Mesenchymal stem cell (in vitro differentiated cells and primary cell): ENCODE measurements at places on chromosomes 13 and 19.

GRCh38 chr13:98653463-98653985, 76.6 kb upstream of the STK24 start:
- DNase-seq, result peak; percentile 77

GRCh38 chr13:76222511-76222910, 586.4 kb downstream of the LMO7 start:
- peak; percentile 14 for DNase-seq

GRCh38 chr13:100815476-100816046, 141.0 kb upstream of the TMTC4 start:
- DNase-seq, result no peak

DNA sequence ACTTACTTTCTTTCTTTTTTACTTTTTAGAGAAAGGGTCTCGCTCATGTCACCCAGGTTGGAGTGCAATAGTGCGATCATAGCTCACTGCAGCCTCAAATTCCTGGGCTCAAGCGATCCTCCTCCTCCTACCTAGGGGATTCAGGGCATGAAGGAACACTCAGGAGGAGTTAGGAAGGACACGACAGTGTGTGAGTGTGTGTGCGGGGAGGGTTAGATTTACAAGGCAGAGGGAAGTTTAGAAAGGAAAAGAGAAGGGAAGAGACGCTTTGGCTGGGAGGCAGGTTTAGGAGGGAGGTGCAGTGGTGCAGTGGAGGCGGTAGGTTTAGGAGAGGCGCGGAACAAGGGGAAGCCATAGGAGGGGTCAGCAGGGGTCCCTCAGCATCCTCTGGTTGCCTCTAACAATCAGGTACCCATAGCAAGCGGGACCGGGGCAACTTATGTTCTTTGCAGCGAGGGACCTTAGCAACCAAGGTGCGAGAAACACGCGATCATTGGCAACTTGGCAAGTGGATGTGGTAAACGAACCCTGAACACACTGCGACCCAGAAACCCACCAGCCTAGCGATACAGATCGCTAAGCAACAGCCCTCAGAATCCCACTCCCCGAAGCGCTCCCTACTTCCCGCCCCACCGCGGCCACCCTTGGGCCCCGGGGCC, 501 bp downstream of the SIRT2 start:
- DNase-seq, result peak; percentile 49

DNA sequence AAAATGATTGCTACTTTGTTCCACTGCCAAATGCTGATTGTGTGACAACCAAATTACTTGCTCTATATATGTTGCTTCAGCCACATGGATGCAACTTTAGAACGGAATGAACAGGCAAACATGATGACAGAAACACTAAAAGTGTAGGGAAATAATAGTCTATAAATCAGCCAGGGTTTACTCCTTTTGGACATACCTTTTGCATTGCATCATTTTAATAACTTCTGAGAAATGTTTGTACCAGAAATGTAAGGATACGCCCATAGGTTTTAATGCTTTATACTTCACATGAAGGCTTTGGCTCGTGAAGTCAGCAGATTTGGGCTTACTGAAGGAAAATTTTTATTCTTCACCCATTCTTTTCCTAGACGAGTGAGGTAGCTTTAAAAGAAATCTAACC, 141.0 kb downstream of the POSTN start:
- DNase-seq, result no peak

- no peak for DNase-seq
These were observed 112.4 kb upstream of the VSTM2B start for GRCh38 chr19:29413435-29413834.

DNA sequence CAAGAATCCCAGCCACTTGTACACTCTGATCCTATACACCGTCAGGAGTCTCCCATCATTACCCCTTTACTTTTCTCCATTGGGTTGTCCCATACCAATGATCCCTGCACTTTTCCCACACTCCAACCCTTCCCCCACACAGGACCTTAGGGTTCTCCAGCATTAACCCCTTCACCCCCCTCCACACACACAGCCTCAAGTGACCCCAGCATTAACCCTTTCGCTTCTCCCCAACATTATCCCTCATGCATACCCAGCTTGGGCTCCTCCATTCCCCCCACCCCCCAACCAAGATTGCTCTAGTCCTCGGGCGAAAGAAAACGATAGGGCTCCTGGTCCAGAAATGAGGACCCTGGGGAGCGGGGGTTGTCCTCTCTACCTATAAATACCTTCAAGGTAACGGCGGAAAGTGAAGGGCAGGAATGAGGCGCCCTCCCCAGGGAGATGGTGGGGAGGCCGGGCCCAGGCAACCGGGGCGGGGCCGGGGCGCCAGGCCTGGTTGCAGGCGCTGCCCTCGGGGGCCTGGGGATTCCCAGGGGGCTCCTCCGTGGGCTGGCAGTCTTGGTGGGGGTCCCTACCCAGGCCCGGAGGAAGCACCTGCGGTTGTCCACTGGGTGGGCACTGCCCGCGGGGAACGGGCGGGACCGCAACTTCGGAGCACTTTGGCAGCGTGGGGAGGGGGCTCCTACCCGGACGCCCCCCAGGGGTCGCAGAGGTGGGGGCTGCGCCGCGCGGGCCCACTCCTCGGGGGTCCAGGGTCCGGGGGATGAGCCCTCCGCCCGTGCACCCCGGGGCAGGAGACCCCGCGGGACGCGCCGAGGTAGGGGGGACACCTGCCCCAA, 757 bp downstream of the WIZ start:
- DNase-seq, result peak; percentile 34

DNA sequence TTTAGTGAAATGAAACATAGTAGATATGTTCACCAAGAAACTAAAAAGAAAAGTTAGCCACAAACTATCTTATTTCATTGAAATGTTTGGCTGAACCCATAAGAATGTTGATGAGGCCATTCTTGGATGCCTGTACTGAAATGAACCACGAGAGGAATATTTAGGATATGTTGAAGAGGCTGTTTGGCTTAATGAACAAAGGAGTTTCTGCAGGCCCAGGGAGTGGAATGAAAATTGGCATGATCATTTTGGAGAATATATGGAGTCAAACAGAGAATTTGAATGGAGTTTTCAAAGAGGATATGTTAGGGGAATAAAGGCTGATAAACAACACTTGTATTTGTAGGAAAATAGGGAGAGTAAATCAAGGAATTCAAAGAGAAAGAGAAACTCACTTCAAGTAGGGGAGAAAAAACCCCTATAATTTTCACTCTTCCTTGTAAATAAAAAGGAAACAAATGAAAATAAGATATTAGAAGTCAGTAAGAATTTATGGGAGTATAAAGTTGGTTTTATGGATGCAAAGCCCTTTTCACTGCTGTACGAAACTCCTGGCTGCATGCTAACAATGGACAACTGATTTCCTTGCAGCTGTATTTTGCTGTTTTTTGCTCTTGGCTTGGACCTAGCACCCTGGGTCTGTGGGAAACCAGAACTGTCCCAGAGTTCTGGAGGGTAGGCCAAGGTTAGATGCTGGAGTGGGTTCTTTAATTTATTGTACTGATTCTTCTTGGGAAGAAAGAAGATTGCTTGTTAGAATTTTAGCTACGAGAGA, 36.5 kb downstream of the KL start:
- no peak for DNase-seq

DNA sequence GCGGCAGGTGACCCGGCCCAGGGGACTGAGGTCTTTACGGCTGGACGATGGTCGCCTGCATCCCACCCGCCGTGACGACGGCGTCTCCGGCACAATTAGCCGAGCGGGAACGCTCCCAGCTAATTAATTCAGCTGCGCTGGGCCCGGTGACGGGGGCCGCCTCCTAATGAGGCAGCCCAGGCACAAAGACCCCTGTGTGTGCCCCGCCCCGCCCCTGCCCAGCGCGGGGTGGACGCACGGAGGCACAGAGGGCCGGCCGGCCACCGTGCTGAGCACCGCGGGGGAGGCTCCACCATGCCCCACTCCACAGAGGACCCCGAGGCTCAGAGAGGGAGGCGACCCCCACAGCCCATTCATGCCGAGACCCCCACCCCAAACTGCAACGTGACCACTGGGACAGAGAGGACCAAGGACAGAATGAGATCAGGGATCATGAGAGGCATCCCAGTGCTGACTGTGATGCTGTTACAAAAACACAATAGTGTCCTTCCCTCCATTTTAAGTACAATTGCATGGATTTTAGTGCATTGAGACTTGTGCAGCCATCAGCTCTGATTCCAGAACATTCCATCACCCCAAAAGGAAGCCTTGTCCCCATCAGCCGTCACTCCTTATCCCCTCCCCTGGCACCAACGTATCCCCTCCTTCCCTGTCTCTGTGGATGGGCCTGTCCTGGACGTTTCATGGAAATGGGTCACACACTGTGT, 17.0 kb downstream of the EFNA2 start:
- no peak for DNase-seq

DNA sequence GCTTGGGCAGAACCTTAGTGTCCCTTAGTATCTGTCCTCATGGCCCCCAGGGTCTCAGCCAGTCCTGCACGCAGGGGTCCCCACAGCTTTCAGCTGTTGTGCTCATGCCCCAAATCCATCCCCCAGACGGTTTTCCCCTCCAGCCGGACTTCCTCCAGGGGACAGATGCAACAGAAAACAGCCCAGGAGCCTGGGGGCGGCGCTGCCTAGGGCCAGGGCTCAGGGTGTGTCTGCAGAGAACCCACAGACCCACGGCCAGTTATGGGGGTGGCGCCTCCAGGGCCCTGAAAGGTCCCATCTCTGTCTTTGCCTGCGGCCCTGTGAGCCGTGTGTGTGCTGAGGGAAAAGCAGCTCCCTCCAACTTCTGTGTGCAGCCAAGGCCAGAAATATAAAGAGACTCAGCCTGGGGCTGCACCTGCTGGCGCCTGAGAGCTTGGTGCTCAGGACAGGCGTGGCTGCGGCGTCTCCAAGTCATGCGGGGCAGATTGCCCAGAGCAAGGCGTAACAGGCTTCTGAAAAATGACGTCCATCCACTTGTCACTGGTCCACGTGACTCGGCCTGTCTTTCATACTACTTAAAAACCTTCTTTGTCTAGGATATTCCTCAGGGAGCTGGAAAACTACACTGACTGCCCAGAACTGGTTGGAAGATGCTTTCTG, 22.1 kb upstream of the F7 start:
- no peak for DNase-seq

DNA sequence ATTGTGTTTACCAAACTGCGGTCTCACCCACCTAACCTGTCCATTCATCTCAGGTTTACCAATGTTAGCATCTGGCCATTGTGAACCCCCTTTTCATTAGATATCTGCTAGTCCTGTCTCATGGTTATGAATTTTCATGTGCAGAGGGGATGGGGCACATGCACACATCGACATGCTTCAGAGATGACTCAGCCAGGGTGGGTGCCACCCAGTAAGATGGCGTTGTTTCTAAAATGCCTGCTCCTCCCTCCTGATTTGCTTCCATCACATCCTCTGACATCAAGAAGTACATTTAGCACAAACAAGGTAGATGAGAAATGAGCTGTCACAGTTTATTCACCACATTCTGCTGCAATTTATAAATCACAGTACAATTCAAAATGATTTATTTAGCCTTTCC, 51.3 kb downstream of the GPALPP1 start:
- no peak for DNase-seq

GRCh38 chr19:56142087-56142787, 1.1 kb downstream of the ZNF444 start:
- DNase-seq, result no peak

DNA sequence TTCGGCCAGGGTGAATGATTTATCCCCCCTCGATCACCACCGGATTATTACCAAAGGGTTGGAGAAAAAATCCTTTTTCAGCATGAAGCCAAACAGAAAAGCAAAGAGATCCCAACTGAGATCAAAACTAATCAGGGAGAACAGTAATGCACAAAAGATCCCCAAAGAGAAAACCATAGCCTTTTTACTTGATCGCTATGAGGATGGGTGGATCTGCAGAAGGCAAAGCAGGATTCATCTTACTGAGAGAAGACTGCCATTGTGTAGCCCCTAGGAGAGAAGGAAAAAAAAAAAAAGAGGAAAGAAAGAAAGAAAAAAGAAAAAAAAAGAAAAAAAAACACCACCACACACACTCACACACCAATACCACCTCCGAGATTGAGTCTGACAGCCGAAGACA, at the start of gene FGF14:
FGF14 (minus strand) TSS at position 283 of the 400 bp plus-strand sequence.
- DNase-seq, result peak; percentile 3

- DNase-seq, result no peak
These were observed 74.7 kb downstream of the SPACA7 start for GRCh38 chr13:112450904-112451240.

DNA sequence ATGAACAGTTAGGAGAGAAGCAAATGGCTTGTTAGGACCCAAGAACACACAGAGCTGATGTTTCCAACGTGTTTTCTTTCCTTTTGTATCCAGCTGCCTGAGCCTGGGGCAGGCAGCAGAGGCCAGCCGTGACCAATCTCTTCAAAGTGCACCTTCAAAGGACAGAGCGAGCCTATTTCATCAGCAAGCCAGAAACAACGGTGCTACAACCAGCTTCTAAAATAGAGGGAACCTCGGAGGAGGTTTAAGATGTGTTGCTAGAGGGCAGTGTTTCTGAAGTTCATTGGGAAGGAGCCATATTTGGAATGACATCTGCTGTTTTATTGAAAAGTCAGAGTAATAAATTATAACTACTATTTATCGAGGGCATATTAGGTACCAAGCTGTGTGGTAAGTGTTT, 56.2 kb upstream of the RFC3 start:
- DNase-seq, result no peak

DNA sequence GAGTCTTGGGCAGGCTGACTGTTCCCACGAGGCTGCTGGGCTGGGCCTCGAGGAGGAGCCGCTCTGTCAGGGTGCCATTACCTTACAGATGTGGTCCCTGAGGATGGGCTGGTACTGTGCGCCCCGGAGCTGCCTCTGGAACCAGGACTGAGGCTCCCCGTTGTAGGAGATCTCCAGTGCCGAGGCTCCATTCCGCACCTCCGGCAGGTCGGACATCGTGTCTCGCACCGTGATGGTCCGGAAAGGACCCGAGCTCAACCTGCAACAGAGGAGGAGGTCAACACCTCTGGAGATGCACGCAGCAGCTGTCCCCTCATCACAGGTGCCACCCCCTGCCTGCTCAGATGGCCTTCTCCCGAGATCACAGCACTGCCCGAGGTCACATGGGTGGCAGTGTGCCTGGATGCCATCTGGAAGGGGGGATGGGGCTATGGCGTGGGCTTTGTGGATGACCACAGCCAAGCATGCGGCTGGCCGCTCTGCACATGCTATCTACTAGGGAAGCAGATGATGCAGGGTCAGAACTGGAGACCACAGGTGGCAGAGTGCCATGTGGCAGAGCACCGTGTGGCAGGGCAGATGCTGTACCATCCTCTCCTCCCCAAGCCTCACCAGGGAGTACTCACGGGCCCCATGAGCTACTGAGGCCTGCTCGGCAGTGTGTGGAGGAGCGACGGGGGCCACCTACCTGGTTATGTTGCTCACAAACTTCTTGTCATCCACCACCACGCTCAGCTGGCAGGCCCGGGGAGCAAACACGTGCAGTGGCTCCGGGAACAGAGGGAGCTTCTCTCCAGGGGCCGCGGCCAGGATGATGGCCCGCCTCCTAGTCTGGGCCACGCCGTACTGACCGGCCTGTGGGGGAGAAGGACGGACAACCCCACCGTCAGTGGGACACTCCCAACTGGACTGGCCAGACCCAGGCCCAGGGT, 18.3 kb upstream of the EIF3G start:
- DNase-seq, result no peak
